IMR-90 (cell line): ENCODE measurements at places on chromosomes 5 and 9.

DNA sequence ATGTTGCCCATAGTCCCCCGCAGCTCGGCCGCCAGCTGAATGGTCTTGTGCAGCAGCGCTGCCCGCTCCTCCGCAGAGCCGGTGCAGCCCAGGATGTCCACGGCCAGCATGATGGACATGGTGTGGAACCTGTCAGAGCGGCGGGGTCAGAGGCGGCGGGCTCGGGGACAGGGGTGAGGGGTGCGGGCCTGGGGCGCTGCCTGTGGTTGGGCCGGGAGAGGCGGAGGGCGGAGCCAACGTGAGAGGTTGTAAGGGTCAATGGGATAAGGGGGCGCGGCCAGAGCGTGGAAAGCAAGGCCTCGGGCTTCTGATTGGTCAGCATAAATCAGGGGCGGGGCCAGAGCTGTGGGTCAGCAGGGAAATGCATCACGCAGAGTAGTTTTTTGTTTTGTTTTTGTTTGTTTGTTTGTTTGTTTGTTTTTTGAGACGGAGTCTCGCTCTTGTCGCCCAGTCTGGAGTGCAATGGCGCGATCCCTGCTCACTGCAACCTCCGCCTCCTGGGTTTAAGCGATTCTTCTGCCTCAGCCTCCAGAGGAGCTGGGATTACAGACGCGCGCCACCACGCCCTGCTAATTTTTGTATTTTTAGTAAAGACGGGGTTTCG lies 6.8 kb upstream of the TOR2A start:
- DNase-seq: no peak

DNA sequence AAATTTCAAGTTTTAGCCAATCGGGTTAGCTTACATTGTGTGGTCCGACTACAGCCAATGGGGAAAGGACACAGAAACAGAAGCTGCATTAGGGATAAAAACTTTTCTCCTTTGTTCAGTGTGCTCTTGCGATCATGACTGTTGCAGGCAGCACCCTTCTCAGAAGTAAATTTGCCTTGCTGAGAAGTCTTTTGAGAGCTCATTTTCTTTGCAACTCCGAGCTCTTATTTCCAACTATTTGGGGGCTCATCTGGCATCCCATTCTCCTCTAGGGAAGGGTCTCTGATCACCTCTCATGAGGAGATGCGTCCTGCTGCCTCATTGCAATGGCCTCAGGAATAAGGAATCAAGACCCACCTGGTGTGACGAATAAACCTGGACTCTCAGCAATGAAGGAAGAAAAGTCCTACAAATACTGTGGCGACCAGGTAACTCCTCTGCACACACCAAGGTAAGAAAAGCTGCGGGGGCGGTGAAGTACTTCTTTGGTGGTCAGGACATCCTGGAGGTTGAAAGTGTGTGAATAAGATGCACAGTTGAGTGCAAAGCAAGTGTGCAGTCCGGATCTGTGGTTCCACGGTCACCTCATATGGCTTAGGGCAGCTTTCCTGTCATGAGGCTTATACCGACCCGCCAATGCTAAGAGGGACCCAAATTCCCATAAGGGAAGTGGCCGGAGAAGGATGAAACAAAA lies 20.4 kb downstream of the CNOT8 start:
- no peak for DNase-seq

DNA sequence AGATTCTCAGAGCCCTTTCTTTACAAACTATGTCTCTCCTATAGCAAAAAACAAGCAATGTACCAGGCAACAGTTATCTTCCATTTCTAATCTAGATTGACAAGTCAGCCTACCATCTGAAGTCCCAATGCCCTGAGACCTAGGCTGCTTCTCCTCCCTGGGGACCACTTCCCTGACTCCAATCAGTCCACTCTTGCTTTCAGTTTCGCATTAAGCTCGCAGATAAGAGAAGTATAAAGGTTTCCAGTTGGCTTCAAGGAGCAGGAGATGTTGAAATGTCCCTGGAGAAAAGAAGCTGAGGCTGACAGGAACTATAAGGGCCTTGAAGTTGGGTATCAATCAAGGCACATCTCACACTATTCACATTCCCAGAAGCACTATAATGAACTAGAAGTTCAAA lies 32.3 kb downstream of the ERP44 start:
- DNase-seq: peak; percentile 51

- no peak for DNase-seq
Observed at GRCh38 chr5:170115925-170116324, 10.2 kb downstream of the FOXI1 start.

GRCh38 chr5:62483556-62483955 lies 71.0 kb downstream of the IPO11 start:
- no peak for DNase-seq

GRCh38 chr9:99030610-99031109 lies 74.3 kb upstream of the TGFBR1 start:
- DNase-seq: no peak

DNA sequence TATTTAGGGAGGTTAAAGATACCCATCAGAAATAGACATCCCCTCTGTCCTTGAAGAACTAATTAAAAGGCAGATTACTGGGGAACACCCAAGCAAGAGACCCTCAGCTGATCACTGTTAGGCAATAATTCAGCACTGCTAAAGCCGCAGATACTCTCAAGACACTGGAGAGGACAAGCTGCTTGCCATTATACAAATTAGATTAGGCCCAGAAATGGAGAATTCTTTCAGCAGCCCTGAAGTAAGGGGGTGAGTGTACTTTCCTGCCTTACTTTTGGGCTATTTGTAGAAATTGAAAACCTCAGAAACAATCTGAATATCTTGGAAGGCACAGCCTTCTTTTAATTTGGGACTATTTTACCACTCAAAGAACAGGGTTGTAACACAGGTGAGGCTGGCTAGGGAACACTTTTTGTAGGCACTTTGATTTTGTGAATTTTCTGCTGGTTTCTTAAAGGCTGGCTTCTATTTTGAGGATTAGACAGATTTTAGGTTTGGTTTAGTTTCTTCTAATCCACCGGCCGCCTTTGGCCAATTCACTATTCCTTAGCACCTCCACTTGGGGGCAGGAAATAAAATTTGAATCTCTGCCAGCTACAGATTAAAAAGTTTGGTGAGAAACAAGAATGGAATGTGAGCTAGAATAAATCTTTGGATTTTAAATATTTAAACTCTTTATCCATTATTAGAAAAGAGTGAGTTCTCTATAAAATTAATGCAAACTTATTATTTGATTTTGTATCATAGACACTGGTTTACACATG lies 106.0 kb downstream of the SMARCA2 start:
- peak; percentile 56 for DNase-seq

- DNase-seq: no peak
Observed at GRCh38 chr5:73558950-73559349, 6.5 kb downstream of the ANKRA2 start.

DNA sequence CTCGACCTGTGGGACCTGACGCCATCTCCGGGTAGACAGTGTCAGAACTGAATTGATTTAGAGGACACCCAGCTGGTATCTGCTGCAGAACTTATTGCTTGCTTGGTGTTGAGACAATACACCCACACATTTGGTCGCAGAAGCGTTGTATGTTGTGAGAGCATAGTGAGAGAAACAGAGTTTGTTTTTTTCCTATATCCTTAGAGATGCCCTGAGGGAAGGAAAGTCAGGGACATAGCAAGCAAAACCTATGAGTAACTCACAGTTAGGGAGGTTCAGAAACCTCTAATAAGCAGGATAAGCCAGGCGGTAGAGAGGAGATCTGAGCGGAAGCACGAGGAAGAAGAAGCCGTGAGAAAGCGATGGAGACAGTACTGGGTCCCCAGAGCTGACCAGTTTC lies 59.8 kb downstream of the PTCD2 start:
- peak; percentile 52 for DNase-seq

DNA sequence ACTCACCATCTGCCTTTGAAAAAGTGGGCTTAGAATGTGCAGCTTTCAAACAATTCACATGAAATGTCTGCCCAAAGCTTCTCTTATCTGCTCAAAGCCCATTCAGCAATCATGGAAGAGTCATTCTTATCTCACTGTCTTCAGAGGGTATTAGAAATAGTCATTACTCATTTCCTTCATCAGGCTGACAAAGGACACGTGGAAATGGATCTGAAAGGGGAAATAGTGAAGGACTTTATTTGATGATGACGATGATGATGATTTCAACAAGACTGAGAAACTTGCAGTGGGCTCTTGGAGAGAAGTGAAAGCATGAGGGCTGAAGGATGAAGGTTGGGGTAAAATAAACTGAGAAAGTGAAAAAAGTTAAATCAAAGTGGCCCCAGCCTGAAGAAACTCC lies 194.3 kb downstream of the SMARCA2 start:
- DNase-seq: no peak

DNA sequence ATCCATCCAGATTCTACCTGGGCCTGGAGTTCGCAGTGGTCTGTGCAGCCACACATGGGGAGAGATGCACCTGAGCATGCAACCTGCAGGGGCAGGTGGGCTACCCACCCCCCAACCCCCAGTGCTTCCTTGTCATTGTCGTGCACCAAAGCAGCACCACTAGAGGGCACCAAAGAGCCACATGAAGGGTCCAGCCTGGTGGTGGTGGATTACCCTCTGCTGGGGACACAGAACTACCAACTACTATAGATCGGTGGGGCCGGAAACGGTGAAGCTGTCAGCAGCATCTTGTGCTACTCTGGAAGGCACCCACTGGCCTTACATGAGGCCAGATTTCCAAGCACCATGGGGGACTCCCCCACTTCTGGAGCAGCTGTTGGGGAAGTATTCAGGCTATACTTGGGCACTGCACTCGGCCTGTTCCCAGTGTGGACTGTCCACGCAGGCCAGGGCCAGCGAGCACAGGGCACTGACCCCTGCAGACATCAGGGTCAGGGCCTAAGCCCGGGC lies 60.2 kb upstream of the TBC1D2 start:
- peak; percentile 89 for DNase-seq

DNA sequence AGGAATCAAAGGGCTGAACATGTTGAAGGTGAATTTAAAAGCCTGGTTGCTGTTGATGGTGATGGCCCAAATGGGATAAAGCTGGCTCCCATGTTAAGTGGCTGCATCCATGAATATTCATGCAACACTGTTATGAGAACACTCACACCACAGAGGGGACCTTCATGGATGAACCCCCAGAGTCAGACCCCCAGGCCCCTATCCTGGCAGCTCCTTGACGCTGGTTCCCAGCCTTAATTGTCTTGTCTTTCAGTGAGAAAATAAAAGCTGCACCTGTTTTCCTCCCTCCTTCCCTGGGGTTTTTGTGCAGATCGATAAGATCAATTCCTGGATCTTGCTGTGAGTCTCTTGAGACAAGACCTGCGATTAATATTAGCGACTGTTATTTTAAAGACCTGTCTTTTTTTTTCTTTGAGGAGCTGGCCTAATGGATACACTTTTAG lies 371.7 kb downstream of the ICE1 start:
- no peak for DNase-seq

DNA sequence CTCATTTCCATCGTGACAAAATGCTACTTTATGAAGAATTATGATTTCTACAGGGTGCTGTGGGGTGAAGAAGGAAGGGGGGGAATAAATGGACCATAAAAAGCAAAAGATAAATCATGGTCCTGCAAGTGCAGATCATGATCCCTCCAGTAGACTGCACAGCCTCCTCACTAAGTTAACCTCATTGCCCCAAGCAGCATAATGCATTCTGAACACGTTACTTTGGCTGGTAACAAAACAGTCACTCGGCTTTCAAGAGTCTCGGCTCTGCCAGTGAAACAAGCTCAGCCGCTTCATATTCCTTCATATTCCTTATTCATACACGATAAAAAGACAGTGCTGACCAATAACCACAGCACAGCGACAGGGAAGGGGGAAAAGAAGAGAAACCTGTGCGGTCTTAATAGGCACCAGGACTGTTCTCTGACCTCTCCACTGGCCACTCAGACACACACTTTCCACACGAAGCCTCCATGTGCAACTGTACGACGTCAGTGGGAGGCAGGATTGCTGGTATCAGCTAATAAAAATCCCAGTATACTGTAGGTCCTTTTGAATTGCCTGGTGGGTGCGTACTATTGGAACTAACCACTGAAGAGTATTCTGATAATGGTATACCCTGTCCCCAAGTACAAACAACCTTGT lies 60.5 kb downstream of the ANKH start:
- DNase-seq: no peak

GRCh38 chr5:66009277-66009676 lies 82.9 kb downstream of the ERBIN start:
- no peak for DNase-seq

DNA sequence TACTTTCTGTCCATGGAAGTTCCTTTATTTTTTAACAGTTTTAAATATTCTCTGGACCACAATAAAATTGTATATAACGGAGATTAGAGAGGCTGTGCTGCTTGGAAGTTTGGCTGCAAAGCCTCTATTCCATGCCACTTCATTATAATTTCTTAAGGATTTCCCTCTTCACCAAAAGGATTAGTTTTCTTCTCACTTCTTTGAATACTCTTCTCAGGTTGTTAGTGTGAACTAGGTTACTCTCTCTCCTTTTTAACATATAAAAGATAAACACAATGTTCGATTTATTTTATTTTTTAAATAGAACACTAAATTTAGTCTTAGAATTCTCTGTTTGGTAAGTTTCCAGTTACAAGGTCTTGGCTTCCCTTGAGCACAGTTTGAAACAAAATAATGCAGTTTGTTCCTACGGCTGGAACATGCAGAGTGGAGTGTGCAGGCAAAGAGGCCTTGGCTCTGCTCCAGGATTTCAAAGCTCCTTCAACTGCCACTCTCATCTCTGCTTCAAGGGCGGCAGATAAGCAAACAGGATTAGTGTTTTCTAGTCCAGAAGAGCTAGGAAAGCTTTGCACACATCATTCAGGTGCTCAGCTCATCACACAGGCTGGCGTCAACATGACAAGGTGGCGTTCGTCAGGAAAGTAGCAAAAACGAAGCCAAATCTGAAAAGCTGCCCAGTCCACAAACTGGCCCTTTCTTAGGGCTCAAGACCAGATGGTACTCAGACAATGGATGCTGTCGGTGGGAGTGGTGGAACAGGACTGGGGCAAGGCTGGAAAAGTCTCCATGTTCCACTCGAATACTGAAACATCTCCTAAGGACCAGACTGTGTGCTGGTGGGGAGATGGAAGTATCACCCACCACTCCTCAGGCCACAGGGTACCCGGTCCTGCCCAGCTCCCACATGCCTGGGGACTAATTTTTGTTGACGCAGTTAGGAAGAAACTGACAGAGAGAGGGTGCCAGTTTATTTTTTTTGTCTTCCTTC lies 286.6 kb downstream of the CRB2 start:
- DNase-seq: peak; percentile 18

DNA sequence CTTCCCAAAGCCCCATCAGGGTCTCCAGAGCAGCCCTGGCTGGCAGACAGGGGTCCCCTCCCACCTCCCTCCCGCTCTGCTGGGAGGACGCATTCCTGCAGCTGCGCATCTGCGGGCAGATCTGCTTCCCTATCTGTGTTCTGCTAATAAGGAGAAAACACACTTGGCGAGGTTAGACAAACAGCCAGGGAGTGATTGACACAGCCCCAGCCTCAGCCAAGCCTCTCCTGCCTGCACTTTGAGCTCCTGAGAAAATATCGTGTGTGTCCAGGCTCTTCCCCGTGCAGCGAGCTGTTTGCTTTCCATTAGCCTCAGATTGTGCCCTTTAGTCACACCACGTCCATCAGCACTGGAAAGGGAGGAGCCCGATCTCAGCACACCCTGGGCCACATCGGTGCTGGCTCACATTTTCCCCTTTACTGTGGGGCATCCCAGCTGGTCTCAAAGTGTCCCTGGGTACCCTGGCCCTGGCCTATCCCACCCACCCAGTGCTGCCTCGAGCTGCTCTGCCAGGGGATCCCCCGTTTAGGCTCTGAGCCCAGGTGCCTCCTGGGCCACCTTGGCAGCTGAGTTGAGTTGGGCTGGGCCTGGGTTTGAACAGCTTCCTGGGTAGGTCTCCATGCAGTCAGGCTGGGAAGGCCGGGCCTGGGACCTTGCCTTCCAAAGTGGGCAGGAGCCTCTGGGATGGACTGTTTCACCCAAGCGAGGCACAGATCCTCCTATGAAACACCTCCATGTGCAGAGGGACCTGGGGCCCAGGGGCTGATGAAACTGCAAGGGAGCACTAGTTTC lies 61.1 kb downstream of the BARX1 start:
- DNase-seq: no peak
